NCI-H1436 treated with DMSO at 0.1 percent for 48 hours (cell line): ENCODE measurements at places on chromosomes 13 and 19.

DNA sequence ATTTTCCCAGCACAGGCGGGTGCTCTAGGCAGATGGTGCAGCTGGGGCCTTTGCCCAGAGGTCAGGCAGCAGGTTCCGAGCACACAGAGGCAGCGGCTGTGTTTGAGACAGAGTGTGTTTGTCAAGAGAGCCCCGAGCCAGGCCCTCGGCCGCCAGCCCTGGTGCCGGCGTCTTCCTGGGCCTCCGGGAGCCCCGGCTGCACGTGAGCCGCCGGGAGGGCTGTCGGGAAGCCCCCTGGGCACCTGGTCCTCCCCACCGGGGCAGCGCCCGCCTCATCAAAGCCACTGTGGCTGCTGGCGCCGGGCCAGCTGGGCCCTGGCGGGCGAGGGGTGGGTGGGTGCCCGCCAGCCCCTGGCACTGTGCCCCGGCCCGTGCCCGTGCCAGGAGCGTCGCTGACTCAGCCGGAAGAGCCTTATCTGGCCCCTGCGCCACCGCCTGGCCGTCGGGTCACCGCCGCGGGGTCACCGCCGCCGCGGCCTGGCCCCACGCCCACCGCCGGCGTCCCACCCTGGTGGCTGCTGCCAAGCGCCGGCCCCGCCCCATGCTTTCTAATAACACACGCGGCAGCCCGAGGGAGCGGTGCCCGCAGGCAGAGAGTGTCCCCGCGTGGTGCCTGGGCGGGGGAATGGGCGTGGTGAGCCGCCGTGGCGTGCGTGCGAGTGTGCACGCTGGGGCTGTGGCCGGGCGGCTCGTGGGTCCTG lies 14.9 kb downstream of the ARID3A start:
- no peak for DNase-seq

DNA sequence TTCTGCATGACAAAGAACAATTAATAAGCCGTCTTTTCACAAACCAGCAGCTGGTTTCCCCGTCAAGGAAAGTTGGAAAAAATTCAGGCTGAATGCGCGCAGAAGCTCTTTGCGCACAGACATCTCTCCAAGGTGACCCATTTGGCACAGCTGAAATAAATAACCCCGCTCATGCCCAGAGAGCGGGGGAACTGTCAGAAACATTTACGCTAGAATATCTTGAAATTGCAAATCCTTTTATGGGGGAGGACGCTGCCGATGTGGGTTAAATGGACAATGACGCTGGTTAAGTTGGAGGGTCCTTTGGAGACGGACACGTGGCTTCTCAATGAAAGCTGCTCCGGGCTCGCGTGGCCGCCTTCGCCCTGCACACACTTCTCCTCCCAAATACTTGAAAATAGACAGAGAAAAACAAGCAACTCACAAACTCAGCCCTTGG lies 30.6 kb downstream of the GSX1 start:
- DNase-seq = no peak

DNA sequence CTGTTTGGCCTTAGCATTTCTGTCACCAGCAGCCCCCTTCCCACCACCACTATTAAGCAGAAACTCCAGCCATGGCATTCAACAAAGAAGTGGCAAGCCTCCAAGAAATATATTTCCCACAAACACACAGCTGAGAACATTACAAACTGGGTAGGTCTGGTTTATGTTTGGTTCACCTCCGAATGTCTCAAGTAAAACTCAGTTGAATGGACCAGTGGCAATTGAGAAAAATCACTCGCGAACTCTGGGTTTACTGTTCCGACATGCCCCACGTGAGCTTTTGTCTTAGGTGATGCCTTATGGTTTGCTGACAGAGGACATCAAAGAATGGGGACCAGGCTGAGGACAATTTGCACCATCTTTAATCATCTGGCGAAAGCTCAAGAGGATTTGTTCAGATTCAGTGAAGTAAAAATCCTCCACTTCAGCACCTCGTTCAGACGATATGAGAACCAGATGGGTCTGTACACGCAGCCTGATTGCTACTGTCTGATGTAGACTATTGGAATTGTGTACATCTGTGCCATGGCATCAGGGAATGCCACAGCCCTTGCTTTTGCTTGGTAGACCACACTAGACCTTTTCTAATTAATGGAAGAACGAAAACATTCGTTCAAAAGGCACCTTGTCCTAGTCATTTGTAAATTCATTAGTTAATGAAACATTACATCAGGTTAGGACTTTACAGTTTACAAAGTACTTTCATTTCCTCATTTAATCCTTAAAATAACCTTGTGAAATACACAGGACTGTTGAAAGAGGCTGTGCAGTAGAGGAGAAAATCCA lies 59.4 kb downstream of the SLC10A2 start:
- no peak for DNase-seq

DNA sequence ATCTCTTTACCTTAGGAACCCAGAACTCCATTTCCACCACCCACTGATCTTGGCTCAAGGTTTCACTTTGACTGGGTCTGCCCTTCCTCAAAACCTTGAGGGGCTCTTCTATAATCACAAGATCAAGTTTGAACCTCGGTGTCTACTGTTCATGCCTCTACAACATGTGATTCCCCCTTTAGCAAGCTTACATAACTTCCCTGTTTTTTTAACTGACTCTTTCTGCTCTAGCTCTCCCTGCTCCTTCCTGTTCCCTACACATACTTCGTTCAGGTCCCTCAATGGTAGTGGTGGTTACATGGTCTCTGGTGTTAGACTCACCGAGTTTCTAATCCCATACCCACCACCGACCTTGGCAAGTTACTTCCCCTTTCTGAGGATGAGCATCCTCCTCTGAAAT lies 26.7 kb downstream of the CEACAM8 start:
- DNase-seq = no peak
